ENCODE measurements at places on chromosomes 5 and 9. TPM values are rescaled to one million over a fixed set of nuclear protein-coding genes. Genes with fewer than 3 reads are reported as not detected.

GRCh38 chr9:96777426-96777864 lies 442 bp downstream of the ZNF510 start:
- DNase-seq, result no peak

DNA sequence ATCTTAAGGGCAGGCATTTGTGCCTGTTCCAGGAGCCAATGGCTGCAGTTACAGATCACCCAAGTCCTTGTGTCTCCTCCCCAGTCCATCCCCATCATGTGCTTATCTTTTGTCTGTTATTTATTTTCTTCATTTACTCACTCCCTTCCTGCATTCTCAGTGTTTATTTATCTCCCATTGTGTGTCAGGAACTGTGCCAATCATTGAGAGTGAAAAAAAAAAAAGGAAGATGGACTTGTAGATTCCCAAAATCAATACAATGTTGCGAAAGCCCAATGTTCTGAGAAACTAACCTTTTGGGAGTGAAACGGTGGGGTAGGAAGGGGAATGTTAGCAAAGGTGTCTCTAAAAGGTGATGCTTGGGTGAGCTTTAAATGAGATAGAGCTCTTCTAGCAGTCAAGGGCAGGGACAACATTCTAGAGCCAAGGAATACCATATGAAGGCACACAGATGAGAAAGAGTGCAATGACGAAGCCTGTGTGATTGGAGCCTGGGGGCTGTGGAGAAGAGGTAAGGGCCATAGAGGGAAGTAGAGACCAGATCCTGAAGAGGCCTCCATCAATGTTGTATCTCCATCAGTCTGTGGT lies 53.0 kb downstream of the CMYA5 start:
- no peak for DNase-seq

DNA sequence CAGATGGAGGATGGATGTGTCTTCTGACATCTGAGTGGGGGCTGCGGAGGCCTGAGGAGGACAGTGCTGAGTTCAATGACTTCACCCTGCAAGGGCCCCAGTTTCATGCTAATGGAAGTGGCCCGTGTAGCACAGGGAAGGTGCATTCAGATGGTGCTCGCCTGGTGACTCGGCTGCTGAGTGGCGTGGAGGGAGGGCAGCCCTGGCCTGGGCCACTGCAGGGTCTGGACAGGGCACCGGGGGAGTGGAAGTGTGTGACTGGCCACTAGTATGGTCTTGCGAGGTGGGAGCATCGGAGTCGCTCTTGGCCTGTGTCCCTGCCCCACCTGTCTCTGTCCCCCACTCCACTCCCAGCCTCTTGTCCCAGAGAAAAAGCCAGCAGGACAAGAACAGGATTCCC lies 1.7 kb upstream of the SLC9A3 start:
- peak; percentile 18 for DNase-seq

GRCh38 chr5:74519161-74519571 lies 121.4 kb downstream of the ENC1 start:
- no peak for DNase-seq

DNA sequence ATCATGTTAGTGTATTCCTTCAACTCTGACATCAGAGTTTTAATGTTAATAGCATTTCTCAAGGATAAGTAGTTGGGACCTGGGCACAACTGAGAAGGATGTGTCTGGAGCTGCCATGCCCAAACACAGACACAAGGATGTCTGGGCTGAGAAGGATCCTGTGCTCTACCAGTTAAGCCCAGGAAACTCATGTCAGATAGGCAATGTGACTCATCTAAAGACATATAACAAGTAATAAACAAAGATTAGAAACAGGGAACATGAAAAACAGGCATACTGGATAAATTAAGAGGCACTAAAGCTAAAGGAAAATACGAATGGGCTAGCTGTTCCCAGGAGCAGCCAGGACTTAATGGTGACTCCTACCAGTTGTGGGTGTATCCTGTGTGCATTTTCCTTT lies 9.1 kb upstream of the EGFLAM start:
- no peak for DNase-seq

LRRC70 gene
- 1.0 TPM for total RNA-seq

- DNase-seq, result no peak
These were observed 249.5 kb downstream of the MAN2A1 start for GRCh38 chr5:109939116-109939682.

DNA sequence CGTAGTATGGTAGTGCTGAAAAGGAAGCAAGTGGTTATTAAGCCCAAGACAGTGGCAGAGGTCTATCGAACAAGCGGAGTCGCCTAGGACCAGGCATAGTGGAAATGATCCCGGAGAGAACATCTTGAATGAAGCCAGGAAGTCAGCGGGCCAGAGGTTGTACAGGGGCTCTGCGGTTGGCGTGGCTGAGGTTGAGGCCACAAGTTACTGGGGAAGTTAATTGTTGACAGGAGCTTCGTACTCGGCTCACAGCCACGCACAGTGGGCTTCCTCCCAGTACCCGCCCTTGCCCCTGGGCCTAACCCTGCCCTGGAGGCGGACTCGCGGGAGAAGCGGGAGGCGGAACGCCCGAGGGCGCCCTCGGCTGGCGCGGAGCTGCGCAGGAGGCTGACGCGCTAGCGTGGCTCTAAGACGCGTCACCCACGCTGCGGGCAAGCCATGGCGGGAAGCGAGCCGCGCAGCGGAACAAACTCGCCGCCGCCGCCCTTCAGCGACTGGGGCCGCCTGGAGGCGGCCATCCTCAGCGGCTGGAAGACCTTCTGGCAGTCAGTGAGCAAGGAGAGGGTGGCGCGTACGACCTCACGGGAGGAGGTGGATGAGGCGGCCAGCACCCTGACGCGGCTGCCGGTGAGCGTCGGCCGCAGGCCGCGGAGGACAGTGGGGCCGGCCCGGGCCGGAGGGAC lies at the start of gene FBXO4:
Gene FBXO4, plus strand, starts transcription at position 410 of the 683 bp plus-strand sequence. Its CDS starts 29 bp downstream, at position 439.
- DNase-seq, result peak; percentile 94

DNA sequence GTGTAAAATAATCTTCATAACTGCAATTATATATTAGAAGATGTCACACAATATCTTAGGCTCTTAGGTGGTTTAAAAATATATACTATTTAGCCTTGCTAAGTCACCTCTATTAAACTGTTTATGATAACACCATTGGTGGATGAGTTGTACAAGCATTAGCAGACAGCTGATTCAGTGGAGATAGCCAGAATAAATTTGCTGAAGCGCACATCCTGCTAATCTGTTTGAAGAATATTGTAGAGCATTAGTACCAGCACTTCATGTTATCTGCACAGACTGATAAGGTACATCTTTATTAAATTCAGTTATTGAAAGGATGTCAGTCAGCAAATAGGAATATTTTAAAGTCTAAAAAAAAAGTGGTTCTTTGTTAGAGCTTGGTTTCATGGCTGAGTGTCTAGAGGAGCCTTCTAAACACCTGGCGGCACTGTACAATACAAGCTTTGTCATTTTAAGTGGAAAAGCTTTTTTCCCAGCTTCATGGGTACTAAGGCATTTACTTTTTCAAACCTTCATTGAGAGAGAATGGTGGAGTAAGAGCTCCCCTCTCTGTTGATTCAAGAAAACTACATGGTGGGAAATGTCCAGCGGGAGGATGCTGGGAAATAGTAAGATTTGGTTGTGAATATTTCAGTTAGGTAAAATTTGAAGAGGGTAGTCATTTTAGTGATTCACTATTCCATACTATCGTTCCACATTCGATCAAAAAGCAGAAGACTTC lies 275.1 kb downstream of the SLF1 start:
- DNase-seq, result no peak

DNA sequence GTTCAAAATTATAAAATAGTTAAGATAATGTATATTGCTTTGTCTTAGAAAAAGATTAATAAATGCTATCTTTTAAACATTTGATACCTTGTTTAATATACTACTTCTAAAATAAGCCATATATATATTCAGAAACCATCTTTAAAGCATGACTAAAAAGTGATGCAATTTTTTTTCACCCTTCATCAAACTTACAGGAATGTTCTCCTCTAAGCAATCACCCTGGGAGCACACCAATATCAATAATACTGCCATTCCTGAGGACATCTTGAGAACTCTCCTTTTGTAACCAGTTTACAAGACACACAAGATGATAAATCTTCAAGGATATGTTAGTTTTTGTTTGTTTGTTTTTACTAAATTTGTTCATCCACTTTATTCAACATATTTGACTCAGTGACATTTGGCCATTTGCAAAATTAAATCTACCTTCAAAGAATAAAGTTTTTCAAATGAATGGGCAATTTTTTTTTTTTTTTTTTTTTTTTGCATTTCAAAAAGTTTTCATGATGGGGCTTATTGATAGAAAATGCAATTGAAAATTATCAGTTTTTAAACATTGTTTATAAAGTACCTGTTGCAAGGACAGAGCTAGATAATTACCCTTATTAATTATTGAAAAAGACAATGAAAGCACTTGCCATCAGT lies 17.2 kb downstream of the FOXD1 start:
- DNase-seq, result no peak

- DNase-seq, result no peak
These were observed 277.6 kb upstream of the ADAMTS16 start for GRCh38 chr5:4862500-4862899.

- no peak for DNase-seq
These were observed 107.3 kb upstream of the DPYSL3 start for GRCh38 chr5:147617191-147617606.

CCDC187 gene
- not detected for total RNA-seq

- no peak for DNase-seq
These were observed 113.2 kb upstream of the ERCC6L2 start for GRCh38 chr9:95762322-95762721.

GRCh38 chr9:108780942-108781734 lies 74.6 kb downstream of the ACTL7B start:
- no peak for DNase-seq

DNA sequence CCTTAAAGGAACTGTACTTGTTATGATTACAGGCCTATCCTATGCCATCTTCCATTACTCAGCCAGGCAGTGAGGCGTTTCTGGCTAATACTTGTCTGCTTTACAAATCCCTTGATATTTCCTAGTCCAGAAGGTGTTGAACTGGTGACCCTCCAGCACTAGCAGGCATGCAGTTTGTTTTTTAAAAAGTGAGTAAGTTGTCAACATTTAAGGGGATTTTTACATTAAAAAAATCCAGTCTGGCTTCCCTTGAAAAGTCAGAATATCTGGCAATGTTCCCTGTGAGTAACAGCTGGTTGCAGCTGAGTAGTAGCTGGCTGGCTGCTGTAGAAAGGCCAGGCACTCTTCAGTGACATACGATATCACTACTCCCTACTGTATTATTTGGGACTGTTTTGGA lies 21.8 kb downstream of the GRIN3A start:
- DNase-seq, result peak; percentile 31

- DNase-seq, result no peak
These were observed 7.6 kb upstream of the PPP1R26 start for GRCh38 chr9:135471791-135472640.

HMCN2 gene
- 5.7 TPM for total RNA-seq

GPX3 gene
- 627 TPM for total RNA-seq

MYOT gene
- total RNA-seq, result 22.4 TPM

N4BP3 gene
- total RNA-seq, result 2.9 TPM

- no peak for DNase-seq
These were observed 158.3 kb downstream of the GIN1 start for GRCh38 chr5:102961671-102962070.

RNF14 gene
- 98.0 TPM for total RNA-seq

SPINK4 gene
- not detected for total RNA-seq

DNA sequence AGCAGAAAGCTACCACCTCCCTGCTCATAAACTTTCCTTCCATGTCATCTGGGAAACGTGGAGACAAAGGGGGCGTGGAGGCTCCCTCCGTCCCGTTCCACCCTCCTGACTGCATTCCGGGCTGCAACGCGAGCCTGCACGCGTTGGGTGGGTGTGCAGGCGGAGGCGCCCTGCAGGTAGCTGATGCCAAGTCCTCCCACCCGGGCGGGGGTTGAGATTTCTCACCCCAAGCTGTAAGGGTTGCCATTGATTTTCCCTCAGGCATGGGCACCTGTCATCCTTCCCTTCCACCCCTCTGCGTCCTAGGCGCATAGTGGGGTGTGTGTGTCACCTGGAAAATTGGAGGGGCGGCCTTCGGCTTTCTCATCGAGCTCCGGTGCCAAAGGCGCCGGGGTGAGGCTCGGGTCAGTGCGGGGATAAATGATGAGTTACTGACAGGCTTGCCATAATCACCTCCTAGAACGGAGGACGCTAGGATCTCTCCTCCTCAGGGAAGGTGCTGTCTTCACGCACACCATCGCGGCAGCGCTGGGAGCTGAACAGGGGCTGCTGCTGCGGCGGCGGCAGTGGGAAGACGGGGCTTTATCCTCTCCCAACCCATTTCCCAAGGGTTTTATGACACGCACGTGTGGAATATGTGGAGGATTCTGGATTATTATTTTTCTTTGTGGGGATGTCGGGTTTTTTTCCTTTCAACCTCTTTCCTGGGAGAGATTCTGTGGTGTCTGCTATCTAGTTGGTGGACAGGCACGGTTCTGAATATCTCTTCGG lies 973 bp downstream of the PLPPR1 start:
- DNase-seq, result peak; percentile 63

DNA sequence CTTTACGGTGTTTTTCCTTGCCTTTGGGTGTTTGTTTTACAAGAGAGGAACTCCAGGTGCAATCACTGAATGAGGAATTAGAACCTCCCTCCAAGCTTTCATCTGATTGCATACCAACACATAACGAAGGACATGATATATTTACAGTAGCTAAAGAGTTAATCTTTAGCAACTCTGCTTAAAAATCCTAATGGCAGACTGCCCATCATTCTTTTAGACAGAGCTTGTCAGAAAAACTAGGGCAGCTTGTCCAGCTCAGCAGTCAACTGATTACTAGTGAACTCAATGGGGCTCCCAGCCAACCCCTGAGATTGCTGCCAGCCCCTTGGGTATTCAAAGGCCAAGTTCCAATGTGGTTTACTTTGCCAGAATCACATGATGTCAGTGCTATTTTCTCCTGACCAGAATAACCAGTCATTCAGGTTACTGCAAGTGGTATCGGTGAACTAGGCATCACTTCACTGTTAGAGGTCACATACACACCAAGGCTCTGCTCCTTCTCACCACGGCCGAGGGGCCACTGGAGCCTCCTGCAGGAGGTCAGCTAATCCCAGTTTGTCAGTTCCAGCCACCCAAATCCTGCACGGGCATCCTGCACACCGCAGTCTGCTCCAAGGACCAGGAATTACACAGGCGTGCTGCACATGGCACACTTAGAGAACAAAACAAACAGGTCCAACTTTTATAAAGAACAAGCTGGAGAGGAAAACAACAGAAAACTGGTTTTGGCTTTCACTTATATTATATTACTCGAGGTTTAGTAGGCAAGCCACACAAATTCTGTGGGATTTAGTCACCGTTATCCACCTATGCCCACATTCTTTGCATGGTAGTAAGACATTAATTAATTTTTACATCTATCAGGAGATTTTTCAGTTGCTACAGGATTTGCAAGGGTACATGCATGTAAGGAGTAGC lies 62.5 kb downstream of the NFIB start:
- DNase-seq, result peak; percentile 79

DNA sequence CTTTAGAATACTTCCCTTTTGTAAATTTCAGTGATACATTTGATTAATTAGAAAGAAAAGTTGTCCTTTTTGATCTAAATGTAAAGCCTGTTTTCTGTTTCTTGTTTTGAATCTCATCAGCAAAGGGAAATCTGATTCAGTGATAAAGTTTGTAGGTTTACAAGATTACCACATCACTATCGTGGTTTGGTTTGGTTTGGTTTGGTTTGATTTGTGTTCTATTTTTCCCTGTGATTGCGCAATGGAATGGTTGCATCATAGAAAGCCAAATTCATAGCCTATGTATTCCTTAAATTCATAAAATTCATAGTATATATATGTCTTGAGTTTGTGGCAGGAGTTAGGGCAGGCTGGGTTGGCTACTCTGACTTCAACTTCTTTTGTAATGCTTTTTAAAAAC lies 15.2 kb downstream of the SRFBP1 start:
- DNase-seq, result no peak

- DNase-seq, result no peak
These were observed 713.3 kb upstream of the RGMB start for GRCh38 chr5:98060148-98060547.

- peak; percentile 85 for DNase-seq
These were observed 31.6 kb downstream of the TNFSF8 start for GRCh38 chr9:114898741-114899140.
